Cerebellum (tissue), 4 donors: ENCODE measurements at places on chromosomes 4 and X.

DNA sequence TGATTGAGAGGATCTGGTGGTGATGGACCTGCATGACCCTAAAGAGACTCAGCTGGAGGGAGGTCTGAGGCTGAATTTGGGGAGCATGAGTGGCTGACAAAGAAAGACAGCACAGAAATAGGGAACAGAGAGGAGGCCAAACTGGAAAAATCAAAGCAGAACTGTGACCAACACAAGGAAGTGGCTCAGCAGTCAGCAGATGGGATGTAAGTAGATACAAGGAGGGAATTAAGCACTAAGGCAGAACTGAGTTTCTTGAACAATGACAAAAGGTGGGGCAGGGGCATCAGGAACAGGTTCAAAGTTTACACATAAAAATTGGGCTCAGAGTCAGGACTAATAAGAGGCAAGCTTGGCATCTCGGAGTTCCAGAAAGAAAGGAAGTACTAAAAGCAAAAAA, 144.3 kb upstream of the KLF3 start:
- DNase-seq: no peak

DNA sequence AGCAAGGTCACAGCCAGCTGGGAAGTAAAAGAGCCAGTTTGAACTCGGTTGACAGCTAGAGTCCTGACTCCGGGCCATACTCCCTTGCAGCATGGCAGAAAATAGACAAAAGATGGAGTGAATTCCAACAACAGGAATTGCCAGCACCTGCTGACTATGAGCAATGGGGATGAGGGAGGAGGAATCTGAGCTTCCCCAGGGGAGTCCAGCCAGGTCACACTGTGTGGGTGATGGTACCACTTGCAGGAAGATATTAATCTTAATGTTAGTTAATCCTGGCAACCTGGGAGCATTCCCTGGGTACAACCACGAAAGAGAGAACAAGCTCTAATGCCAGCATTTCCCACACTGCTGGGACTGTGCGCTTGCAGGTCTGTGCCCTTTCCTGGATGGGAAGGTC, 48.1 kb upstream of the S100G start:
- DNase-seq: no peak

DNA sequence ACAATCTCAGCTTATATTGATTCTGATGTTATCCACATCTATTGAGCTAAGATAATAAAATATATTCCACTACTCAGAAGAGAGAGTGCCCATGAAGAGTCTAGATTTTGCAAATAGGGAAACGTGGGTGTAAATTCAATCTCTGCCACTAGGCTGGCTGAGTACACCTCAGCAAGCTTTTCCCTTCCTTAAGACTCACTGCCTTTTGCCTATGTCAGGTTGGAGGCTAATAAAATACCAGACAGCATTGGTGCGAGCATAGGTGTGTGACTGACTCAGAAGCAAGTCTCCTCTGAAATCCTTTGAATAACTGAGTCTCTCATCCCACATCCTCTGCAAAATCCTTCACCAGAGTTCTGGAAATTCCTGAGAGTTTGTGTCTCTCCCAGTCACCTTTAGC, 405.4 kb upstream of the CPEB2 start:
- DNase-seq: no peak

- DNase-seq: peak; percentile 19
Measured at GRCh38 chrX:38649221-38649620, 87.9 kb downstream of the TSPAN7 start.

- no peak for DNase-seq
Measured at GRCh38 chr4:107210450-107211239, 174.5 kb upstream of the DKK2 start.

GRCh38 chrX:98338544-98338943, 1454.8 kb downstream of the RPA4 start:
- no peak for DNase-seq

DNA sequence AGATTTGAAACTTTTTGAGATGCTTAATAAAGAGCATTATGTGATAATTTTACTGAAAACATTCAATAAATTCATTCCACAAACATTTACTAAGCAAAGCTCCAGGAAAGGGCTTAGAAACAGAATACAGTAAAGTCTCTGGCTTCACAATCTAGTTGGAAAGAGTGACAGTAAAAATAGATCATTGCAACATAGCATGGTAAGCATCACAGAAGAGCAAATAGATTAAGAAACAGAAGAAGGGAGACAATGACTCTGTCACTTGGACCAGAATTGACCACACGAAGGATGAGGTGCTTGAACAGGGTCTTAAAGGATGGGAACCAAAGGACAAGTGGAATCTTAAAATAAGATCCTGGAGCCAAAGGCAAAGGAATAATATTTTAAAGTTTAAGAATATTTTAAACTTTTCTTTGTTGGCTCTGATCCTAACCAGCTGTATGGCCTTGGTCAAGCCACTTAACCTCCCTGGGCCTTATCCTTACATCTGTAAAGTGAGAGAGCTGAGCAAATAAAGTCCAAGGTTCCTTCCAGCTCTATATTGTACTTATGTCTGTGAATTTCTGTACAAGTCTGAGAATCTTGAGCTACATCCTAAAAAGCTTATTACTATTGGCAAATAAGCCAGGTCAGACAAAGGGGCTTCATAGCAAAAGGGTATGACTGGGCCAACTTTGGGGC, 33.9 kb downstream of the SEC24D start:
- DNase-seq: no peak

DNA sequence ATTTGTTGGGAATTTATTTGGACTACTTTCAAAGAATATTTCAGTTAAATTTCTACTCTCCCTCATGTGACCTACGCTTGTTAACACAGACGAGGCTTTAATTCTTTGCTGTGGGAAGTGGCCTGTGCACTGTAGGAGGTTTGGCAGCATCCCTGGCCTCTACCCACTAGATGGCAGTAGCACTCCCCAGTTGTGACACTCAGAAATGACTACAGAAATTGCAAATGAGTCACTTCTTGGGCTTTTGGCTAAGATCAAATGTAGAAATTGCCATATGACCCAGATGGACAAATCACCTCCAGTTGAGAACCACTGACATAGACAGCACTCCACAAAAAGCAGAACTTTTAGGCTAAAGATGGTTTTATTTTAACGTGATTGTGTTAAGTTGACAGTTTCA, 22.1 kb downstream of the PIR start:
- peak; percentile 13 for DNase-seq

- no peak for DNase-seq
Measured at GRCh38 chr4:128349921-128350320, 62.3 kb upstream of the PGRMC2 start.

GRCh38 chr4:15427161-15427560, 672 bp upstream of the C1QTNF7 start:
- no peak for DNase-seq

DNA sequence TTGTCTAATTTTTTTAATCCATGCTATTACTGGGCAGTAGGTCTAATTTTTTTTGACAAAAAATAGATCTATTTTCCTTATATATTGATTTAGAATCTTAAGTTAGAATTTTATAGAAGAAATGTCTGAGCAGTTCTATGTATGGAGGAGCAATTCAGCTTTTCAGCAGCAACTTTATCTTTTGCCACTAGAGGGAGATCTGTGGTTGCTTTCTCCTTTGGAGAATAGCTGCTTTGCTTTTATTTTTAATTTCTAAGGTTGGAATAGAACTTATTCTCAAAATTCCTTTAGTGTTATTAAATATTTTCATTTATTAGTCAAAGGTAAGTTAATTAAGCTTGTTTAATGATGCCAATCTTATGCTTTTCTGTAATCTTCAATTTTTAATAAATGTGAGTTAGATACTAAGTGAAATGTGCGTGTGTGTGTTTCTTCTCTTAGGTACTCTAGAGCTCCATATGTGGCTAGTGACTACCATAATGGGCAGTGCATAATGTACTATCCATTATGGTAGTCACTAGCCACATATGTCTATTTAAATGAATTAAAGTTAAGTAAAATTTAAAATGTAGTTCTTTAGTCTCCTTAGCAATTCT, 29.3 kb downstream of the FAM199X start:
- DNase-seq: peak; percentile 8

- DNase-seq: no peak
Measured at GRCh38 chrX:116409219-116409618, 27.2 kb upstream of the SLC6A14 start.

DNA sequence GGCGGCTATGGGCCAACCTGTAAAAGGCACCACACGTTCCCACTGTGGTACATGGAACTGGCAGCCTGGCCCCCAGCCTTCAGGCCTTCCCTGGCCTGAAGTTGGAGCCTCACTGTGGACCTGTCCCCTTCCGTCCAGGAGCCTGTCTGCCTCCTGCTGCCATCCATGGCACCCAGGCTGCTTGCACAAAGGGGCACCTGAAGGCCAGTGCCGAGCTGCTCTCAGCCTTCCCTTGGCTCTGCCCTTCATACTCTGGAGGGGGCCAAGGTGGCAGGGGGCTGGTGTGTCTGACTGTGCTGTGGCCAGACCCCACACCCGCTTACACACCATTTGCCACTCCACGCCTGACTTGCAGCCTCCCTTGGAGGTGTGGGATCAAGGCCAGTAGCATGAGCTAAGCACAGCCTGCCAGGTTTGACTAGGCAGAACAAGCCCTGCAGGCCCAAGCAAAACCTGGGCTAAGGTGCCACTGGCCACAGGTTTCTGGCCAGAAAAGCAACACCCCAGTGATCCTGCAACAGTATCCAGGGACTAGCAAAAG, 17.3 kb upstream of the GIMD1 start:
- DNase-seq: no peak

GRCh38 chrX:139202742-139203420, 327.7 kb upstream of the F9 start:
- DNase-seq: no peak

- DNase-seq: no peak
Measured at GRCh38 chr4:71275570-71275969, 63.2 kb upstream of the SLC4A4 start.

DNA sequence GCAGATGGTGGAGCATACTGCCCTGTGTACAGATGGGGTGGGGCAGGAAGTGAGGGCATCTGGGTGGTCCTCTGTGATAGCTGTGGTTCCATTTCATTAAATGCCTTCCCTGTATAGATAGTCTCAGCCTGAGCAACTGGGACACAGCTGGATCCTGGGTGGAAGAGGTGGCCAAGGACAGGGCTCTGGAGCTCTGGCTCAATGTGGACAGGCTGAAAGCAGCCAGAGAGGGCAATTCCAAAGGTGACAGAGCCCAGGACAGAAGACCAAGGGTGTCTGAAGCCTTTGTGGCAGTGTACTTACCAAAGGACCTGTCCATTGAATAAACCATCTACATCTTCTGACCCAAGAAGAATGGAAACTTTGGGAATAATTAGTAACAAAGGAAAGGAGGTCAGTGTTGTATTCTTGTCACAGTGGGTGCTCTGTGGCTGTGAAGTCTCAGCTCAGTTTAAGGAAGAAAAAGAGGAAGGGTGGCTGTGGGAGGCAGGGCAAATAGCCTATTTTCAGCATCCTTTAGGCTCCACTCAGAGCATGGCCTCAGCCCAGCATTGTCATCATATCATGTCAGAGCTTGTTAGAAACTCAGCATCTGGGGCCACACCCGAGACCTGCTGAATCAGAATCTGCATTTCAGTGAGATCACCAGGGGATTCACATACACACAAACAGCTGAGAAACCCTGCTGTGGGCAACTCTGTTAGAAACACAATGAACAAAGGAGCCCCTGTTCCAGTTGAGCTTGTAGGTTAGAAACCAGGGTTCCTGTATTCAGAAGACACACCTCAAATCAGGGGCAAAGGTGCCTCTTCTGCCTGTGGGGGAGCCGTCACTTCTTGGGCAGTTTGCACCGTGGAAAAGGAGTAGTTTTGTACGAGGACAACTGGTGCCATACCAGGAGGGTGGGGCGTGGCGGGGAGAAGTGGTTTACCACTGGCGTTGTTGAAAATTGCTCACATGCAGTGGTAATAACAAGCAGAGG, 168.6 kb downstream of the PTTG2 start:
- DNase-seq: no peak

DNA sequence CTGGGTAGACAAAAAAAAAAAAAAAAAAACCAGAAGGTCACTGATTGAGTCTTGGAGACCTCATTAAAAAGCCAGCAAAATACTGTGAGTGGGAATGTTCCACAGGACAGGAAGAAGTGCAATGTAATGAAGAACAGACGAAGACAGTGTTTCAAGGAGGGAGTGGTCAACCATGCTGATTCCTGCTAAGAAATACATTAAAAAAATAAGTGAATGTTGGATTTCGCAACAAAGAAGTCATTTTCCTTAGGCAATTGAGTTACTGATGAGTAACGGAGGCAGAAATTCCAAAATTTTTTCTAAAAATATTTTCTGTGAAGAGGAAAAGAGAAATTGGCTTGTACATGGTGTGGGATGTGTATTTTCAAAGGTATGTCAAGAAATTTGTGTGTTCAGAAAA, 94.3 kb upstream of the FAM47B start:
- DNase-seq: no peak

DNA sequence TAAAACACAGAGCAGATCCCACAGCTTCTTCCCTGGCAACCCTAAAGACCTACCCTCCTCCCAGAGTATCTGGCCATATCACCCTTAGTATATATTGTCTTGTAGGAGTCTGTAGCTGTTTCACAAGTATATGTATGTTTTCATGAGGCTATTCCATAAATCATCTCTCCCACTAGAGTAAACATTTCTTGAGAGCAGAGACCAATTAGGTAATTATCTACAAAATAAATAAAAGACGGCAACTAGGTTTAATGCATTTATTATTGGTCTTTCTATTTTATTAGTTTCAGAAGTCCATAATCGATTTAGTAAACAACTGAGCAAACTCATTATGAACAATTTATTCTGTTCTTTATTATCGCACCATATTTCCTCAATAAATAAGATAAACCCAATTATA, 7.0 kb downstream of the ACOT9 start:
- DNase-seq: no peak

DNA sequence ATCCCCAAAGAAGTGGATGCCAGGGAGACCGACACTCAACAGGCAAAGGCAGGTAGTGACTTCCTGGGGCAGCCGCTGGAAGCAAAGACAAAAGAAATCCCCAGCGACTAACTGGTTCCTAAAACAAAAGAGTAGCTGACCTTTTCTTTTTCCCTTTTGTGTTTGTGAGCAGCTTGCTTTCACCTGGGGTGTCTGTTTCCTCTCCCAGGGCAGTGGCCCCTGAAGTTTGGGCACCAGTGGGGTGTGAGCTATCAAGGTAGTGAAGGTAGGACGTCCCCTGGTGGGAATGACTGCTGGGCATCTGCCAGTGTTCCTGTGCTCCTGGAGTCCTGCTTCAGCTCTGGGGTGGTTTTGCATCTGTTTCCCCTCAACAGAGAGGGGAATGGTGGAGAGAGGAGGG, 41.6 kb upstream of the STIM2 start:
- no peak for DNase-seq

- DNase-seq: no peak
Measured at GRCh38 chr4:93313197-93313596, 515.4 kb upstream of the ATOH1 start.

DNA sequence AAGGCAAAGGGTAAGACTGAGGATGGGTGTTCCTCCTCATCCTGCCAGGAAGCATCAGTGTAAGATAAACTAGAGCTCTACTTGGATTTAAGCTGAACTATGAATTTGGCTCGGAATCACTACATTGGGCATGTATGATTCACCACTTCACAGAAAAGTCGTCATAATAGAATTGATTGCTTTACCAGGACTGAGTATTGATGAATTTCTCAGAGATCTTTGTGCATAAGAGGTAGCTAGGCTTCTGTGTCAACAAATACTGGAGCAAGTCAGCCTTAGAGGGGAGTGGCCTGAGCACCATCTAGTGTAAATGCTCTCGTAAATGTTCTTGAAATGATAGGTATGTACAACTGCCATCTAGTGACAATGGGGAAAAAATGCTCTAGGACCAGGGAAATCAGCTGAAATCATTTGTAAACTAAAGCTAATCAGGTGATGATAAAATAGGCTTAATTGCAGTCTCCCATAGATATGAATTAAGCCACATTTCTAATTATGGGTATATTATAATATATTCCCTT, 309.5 kb upstream of the FMR1 start:
- no peak for DNase-seq
